ENCODE measurements at places on chromosomes 16 and 17. TPM values are rescaled to one million over a fixed set of nuclear protein-coding genes. Genes with fewer than 3 reads are reported as not detected.

The EVI2B gene
- total RNA-seq = not detected

The TBC1D26 gene
- not detected for total RNA-seq

The CIBAR2 gene
- total RNA-seq = not detected

The TERB1 gene
- total RNA-seq = not detected

The ARHGDIG gene
- total RNA-seq = 0.22 TPM

The MARF1 gene
- 14.3 TPM for total RNA-seq

DNA sequence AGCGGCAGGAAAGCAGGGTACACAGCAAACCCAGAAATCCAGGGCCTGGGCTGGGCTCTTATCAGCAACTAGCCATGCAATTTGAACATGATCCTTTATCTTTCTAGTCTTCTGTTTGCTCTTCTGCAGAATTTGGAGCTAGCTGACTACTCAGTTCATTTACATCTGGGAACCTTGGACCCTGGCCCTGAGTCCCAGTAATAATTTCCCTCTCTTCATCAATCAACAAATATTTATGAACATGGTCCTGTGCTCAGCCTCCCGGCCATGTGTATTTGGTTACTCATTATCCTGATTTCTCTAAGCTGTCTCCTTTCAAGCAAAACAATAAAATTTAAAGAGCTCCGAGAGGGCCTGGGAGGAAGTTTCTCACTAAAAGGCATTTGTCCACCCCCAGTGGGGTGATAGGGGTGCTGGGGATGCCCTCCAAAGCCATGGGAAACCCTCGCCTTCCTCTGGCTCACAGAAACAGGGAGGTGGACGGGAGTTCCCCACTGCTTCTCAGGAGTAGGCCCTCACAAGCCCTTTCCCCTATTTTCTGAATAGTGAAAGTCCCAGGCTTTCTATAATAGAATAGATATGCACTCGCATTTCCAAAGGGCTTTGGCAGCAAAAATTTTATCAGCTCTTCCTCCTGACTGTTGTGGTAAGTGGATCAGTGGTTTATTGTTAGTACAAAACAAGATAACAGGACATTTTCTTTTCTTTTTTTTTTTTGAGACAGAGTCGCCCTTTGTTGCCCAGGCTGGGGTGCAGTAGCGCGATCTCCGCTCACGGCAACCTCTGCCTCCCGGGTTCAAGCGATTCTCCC is 6.9 kb upstream of the WDR59 start:
- no peak for DNase-seq

DNA sequence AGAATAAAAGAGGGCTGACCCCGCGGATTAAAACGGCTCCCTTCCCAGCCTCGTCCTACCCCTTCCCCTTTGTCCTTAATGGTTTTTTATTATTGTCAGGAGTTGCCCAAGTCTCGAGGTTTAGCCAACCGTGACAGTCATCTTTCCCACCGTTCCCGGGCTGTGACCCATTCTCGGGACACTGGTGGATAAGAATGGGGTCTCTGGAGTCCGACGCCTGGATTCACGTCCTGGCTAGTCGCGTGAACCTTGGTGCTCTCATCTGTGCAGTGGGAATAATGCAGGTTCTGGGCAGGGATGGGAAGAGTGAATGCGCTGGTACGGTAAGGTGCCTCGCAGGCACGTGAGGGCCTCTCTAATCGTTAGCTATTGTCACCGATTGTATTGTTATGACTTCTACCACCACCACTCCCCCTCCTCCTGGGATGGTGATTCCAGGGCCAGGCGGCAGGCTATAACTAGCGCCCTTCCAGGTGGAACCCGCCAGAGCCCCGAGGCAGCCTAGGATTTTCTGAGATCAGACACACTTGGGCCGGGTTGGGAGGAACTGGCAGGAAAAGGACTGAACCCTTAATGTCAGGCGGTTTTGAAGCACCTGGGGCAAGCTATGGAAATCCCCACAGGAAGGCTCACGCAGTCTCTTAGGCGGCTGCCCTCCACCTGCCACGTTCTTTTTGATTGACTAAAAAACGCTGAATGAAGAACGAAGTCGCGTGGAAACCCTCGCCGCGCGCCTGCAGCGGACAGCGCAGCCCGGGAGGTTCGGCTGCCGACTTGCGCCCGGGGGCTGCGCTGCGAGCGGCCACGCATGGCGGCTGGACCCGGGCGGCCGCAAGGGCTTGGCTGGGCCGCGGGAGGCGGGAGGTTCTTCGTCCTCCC is 2.7 kb downstream of the HS3ST3B1 start:
- DNase-seq = no peak

GRCh38 chr17:80000136-80000535 is 35.5 kb downstream of the TBC1D16 start:
- no peak for DNase-seq

GRCh38 chr16:19346335-19346922 is 60.9 kb downstream of the CLEC19A start:
- no peak for DNase-seq

- no peak for DNase-seq
Observed at GRCh38 chr16:2786061-2786825, 1.1 kb downstream of the PRSS33 start.

DNA sequence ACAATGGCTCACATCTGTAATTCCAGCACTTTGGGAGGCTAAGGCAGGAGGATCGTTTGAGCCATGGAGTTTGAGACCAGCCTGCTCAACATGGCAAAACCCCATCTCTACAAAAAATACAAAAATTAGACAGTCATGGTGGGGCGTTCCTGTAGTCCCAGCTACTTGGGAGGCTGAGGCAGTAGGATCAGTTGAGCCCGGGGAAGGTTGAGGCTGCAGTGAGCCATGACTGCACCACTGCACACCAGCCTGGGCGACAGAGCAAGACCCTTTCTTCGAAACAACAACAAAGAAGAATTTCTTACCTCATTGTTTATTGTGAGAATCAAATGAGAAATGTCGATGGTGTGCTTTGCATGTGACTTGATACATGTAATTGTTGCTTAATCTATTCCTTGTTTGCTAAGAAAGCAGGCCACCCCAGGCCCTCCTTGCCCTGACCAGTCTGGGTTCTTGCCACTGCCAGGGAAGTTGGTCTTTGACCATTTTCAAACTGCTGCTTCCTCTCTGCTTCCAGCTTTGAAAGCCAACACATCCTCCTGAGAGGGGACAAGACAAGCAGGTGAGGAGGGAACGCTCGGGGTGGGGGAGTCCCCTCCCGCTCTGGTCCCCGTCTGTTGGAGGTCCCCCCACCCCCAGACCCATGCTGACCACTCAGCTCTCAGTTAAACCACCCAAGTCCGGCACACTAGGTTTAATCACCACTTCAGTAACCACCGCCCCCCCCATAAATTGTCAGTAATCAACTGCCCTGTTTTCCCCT is 47.3 kb upstream of the CPNE2 start:
- no peak for DNase-seq

DNA sequence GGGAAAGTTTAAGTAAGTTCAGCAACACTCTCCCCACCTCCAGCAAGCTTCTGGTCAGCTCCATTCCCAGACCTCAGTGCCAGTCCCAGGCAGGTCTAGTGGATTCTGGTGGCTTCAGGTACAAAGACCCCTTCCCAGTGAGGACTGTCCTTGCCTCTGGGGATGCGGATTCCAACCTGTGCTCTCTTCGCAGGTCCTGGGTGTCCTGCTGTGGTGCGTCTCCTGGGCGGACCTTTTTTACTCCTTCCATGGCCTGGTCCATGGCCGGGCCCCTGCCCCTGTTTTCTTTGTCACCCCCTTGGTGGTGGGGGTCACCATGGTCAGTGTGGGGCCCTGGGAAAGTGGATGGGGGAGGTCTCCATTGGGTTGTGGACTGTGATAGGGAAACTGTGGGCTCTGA is 21.8 kb downstream of the ABCC3 start:
- no peak for DNase-seq

DNA sequence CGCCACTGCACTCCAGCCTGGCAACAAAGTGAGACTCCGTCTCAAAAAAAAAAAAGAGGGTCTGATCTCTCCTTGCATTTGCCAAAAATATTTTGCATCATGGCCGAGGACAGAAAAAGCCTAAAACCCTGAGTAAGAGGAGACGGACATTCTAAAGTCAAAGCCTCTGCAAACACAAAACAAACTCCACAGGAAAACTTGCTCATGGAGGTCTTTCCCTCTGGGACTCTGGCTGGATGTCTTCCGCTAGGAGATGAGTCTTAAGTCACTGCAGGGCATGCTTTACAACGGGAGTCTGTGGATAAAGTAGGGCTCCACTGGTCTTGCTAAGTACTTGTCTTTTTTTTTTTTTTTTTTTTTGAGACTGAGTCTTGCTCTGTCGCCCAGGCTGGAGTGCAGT is 74.0 kb downstream of the MRM3 start:
- no peak for DNase-seq

- no peak for DNase-seq
Observed at GRCh38 chr17:66273586-66273848, 28.9 kb upstream of the PRKCA start.

- peak; percentile 64 for DNase-seq
Observed at GRCh38 chr17:72118335-72119076, 2.3 kb upstream of the SOX9 start.

GRCh38 chr17:44464037-44464436 is 39.2 kb downstream of the GPATCH8 start:
- no peak for DNase-seq

- no peak for DNase-seq
Observed at GRCh38 chr16:57048095-57048494, 44.3 kb upstream of the CPNE2 start.

DNA sequence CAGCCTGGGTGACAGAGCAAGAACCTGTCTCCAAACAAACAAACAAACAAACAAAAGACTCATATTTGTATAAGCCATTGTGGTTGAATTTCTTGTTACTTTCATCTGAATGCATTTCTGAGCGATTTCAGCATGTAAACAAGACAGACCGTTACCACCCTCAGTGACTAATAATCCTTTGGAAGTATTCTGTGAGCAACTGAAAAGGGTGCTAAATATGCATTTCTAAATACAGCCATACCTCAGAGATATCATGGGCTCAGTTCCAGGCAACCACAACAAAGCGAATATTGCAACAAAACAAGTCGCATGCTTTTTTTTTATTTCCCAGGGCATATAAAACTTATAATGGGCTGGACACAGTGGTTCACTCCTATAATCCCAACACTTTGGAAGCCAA is 109.0 kb downstream of the USP31 start:
- no peak for DNase-seq

GRCh38 chr16:11429123-11429522 is 83.9 kb downstream of the RMI2 start:
- no peak for DNase-seq

- DNase-seq = no peak
Observed at GRCh38 chr17:72604518-72604917, 483.7 kb downstream of the SOX9 start.
